Spleen (tissue), 13 donors: ENCODE measurements at places on chromosomes 1 and 21. TPM values are rescaled to one million over a fixed set of nuclear protein-coding genes. Genes with fewer than 3 reads are reported as not detected.

Gene GLIS1
- 0.39 TPM for total RNA-seq

Gene GSTM1
- 98.6 TPM for total RNA-seq

Gene LAMC1
- total RNA-seq = 28.8 TPM

Gene HCRTR1
- not detected for total RNA-seq

Gene LCE1E
- not detected for total RNA-seq

Gene SPRR1B
- not detected for total RNA-seq

Gene KCNK2
- total RNA-seq = not detected

Gene SPRR2B
- not detected for total RNA-seq

Gene TACSTD2
- 0.46 TPM for total RNA-seq

Gene TMCO2
- total RNA-seq = not detected

Gene IRF6
- total RNA-seq = 3.1 TPM

Gene POU3F1
- 0.17 TPM for total RNA-seq

Gene RBP7
- 104 TPM for total RNA-seq

Gene KIF2C
- total RNA-seq = 6.1 TPM

Gene CACNA1E
- total RNA-seq = 1.5 TPM

Gene CR1L
- total RNA-seq = 0.77 TPM

Gene CASQ2
- 0.93 TPM for total RNA-seq

Gene F13B
- not detected for total RNA-seq

Gene CLEC20A
- total RNA-seq = not detected

Gene ACTN2
- 0.60 TPM for total RNA-seq

Gene NPHS2
- 0.20 TPM for total RNA-seq

Gene PRR9
- not detected for total RNA-seq

Gene CELA2B
- total RNA-seq = not detected

Gene BTBD8
- total RNA-seq = 4.1 TPM

Gene DAB1
- 0.34 TPM for total RNA-seq

Gene FHAD1
- total RNA-seq = 1.0 TPM

Gene ATP1A4
- total RNA-seq = 0.70 TPM

Gene TDRD10
- total RNA-seq = 10.4 TPM
